Activated T-helper 1 cell treated with anti-CD3 and anti-CD28 coated beads, Interleukin-2, amount 50 U/mL, for 16 hours (primary cell): ENCODE measurements at places on chromosomes 2 and 18.

- no peak for DNase-seq
These were observed 11.8 kb downstream of the WIPF1 start for GRCh38 chr2:174585657-174586252.

- DNase-seq = no peak
These were observed 588.9 kb upstream of the NRXN1 start for GRCh38 chr2:51620796-51621195.

- DNase-seq = no peak
These were observed 32.3 kb upstream of the VWC2L start for GRCh38 chr2:214378455-214379103.

DNA sequence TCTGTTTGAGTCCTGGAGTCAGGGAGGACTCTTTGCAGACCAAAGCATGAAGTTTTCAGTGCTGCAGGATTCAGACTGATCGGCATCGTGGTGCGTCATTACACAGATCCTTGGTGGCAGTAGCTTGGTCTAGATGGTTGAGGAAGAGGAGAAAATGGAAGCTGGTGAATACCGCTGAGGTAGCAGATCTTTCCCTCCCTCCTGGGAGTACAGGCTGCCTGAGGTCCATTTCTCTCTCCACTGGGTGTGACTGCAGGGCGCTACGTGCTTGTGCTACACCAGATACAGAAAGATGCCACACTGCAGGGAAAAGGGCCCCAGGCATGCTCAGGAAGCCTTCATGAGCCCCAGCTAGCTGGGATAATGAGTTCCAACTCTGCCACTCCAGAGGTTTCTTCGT is 3.3 kb upstream of the CNDP1 start:
- no peak for DNase-seq

- DNase-seq = no peak
These were observed 213.6 kb downstream of the GLI2 start for GRCh38 chr2:120949027-120949956.

DNA sequence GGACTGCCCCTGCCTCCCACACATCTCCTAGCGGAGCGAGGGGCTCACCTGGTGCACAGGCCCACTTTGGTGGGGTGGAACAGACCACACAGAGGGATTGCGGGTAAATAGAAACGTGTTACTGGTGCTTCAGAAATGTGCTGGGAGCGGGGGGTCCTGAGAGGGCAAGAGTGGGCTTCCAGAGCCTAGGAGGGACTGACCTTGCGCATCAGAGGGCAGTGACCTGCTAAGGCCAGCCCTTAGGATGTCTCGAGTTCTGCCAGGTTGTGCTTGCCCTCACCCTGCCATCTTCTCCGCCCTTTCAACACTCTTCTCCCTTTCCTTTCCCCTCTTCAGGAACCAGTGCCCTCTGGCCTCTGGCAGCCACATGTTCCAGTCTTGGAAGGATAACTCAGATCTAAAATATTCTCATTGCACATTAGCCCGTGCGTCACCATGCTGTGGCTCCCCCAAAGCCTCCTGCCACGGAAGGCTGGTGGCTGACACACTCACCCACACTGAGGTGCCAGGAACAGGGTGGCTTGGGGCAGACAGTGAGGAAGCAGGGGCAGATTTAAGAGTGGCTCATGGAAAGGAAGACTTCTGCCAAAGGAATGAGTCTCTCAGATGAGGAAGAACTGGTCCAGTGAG is 89.6 kb downstream of the MCFD2 start:
- DNase-seq = no peak

DNA sequence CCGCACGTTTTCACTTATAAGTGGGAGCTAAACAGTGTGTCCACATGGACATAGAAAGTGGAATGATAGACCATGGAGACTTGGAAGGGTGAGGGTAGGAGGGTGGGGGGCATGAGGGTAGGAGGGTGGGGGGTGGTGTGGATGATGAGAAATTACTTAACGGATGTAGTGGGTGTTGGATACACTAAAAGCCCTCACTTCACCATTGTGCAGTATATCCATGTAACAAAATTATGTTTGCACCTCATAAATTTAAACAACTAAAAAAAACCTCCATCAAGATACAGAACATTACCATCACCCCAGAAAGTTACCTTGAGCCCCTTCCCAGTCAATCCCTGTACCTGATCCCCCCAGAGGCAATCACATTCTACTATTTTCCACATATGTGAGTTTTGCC is 26.2 kb downstream of the HK2 start:
- DNase-seq = no peak

- DNase-seq = no peak
These were observed 11.1 kb downstream of the DNAH6 start for GRCh38 chr2:84527137-84528129.

GRCh38 chr2:99753505-99753904 is 263.7 kb upstream of the REV1 start:
- DNase-seq = no peak

- DNase-seq = no peak
These were observed 1.8 kb upstream of the RFX8 start for GRCh38 chr2:101476605-101477208.

GRCh38 chr2:134421556-134422328 is 167.9 kb downstream of the MGAT5 start:
- no peak for DNase-seq

GRCh38 chr2:69459936-69460335 is 22.7 kb upstream of the NFU1 start:
- no peak for DNase-seq

DNA sequence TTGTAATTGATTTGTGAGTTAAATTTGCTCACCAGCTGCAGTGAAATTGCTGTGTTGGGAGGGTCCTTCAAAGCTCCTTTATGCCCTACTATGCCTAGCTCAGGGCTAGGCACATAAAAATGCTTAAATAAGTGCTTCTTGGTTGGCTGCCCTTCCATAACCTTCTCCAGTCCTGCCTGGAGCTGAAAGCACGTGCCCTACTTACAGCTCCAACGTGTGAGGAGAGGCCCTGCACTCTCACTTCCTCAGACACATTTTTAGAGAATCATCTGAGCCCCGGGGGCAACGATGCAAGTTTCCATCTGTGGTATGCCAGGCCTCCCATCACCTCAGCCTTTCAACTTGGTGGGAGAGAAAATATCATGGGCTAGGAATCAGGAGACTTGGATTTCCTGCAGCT is 202.7 kb downstream of the BCL11A start:
- DNase-seq = no peak

DNA sequence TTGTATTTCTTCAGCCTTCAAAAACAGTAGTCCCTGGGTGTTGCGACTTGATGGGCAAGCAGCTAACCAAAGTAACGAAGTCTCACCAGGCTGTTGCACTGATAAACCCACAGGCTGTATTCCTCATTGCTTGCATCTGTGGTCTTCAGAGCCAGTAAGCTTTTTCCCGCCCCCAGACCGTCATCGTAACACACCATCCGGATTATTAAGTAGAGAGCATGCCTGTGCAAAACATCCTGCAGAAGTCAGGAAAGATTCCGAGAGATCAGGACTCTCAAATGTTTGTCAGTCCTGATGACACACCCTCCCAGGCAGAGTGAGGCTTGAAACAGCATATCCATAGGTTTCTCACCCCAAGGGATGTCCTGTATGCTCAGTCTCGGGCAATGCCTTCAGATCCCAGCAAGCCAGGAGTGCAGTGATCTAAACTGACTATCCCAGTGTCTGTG is 15.9 kb downstream of the ITGB1BP1 start:
- DNase-seq = no peak

- DNase-seq = no peak
These were observed 156.4 kb downstream of the COPS8 start for GRCh38 chr2:237242091-237242536.

GRCh38 chr18:12839526-12840196 is 44.4 kb downstream of the PTPN2 start:
- DNase-seq = no peak
